ENCODE measurements at places on chromosomes 11 and 22.
A peak's percentile ranks its signal among the peaks of the same experiment; 100 is the strongest.

DNA sequence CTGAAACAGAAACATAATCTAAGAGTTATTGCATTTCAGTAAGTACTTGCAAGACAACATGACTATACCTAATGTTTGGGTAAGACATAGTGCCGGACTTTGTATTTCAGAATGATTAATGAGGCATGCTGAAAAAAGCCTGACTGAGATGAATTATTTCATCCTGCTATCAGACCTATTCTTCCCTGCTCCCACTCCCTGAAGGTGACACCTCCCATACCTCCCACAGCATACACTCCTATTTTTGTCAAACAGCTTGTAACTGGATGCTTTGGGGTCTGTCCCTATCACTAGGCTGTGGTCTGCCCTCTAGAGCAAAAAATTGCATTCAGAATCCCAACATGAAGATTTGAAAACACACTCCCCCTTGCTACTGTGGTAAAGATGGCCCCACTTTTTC lies 10.9 kb upstream of the SCN3B start:
- DNase-seq = no peak

GRCh38 chr11:67230886-67231285 lies 35.4 kb upstream of the GRK2 start:
- DNase-seq = no peak

DNA sequence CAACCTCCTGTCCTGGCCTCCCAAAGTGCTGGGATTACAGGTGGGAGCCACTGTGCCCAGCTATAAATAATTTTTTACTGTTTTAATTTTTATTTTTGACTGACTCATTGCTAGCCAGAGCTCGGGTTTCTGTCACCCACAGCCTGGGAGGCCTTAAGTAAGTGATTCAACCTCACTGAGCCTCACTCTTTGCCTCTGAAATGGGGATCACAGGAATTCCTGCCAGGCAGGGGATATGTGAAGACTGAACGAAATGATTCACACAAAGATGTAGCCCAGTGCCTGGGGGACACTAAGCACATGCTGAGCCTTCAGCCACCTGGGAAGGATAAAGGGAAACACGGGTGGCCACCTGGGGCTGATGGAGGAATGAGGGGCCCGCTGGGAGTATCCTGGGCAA lies 3.8 kb upstream of the LRRC74B start:
- DNase-seq = no peak

GRCh38 chr11:102332611-102332994 lies 14.4 kb upstream of the BIRC2 start:
- no peak for DNase-seq

DNA sequence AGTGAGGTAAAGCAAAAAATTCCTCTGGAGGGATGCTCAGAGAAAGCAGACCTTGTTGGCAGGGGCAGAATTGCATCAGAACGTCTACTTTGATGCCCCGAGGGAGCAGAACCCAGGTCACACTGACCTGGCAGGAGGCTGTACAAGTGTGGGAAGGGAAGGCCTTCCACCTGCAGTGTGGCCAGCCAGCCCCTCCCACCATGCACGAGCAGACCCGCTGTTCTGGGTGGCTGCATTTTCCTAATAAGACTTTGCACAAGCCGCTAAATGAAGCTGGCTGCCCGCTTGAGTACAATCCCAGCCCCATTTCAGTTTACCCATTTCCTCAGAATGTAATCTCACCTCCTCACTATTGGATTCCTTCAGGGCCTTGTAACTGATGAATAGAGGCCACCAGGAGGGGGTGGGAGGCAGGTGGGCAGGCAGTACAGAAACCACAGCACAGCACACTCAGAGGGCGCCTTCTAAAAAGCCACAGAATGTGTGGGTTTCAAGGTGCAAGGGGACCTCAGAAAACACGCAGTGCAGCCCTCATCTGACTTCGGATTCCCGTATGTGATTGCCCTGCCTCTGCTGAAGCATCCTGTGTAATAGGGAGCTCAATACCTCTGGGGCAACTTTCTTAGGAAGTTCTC lies 316.6 kb downstream of the OPCML start:
- DNase-seq = no peak

DNA sequence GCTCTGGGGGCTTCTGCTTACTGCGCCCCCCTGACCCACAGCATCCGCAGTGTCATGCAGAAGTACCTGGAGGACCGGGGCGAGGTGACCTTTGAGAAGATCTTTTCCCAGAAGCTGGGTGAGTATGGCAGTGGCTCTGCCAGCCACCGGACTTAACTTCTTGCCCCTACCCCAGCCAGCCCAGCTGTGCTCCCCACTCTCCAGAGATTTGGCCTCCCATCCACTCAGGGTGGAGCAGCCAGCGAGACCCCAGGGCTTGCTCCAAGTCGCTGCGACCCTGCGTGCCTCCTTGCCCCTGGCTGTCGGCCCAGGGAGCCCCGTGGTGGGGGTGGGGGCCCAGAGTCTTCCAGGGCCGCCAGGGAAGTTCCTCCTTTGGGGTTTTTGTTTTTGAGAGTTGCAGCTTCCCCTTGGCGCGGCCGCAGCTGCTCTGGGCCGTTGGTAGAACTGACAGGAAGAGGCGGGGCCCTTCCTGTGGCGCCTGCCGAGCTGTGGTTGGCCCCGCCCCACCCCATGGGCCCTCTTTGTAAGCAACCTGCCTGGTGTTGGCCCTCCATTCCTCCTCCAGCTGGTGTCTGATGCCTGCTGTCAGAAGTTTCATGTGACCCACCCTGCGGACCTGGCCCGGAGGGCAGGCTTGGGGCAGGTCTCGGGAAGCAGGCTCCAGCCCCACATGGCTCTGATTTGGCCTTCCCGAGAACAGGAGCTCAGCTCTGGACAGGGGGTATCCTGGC lies 11.1 kb downstream of the GRK2 start:
- peak; percentile 94 for DNase-seq

DNA sequence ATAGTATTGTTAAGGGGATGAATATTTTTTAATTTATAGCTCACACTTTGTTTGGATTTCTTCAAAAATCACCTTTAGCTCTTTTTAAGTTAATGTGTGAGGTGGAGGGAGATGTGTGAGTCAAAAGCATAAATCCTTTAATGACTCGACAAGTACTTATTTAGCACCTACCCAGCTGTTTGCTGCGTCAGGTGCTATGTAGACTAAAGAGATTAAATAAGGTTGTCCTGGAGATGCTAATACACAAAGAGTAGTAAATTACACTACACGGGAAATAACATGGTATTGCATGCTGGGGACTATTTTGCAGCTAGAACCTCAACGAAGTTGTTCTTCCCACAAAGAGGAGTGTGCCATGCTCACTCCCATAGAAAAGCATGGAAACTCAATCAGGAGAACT lies 583.3 kb upstream of the TENM4 start:
- DNase-seq = no peak

- no peak for DNase-seq
Observed at GRCh38 chr11:67317888-67318555, 14.7 kb downstream of the SSH3 start.

DNA sequence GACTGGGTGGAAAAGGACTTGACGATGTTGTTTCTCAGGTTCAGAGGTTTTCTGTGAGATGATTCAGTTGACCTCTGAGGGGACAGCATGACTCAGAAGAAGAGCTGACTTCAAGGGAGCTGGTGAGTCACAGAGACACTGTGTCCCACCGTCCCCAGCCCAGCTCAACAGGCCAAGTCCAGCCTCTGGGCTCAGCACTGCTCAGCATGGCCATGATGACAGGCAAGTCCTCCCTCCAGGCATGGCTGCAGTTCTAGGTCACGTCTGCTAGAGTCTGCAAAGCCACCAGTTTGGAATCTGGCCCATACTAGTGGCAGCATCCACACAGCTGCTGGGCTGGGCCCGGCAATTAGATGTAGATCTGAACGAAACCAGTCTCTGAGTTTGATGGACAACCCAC lies 12.9 kb downstream of the TRIM29 start:
- DNase-seq = no peak

DNA sequence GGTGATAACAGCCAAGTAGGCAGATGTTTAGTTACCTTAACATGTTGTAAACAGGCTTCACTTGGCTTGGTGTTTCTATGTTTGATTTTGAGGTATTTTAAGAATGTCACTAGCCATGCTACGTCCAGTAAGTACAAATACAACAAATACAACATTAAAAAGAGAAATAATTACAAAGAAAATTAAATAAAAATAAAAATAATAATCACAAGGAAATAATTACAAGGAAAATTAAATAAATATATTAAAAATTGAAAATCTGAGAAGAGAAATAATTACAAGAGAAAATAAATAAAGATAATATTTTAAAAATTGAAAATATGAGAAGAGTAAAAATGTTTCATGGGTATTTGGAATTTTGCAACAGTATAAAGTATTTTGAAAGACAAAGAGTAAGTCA lies 103.9 kb downstream of the GUCY1A2 start:
- no peak for DNase-seq

DNA sequence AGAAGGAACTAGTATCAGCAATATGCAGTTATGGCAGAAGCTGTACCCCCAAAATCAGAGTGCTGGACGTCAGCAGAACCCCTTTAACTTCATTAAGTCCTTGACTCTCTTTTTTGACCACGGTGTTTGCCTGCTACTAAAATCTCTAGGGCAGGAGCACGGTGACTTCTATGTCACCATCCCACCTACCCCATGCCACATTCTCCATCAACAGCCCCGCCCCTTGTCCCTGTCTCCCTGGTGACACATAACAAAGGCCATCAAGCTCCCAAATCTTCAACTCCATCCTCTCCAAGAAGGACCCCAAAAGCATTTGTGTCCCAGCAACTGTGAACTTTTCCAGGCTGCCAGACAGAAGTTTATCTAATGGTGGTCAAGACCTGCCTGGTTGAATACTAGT lies 894 bp downstream of the ADA2 start:
- no peak for DNase-seq

- no peak for DNase-seq
Observed at GRCh38 chr22:41544671-41545476, 604 bp upstream of the POLR3H start.

GRCh38 chr11:2101171-2101675 lies 38.0 kb downstream of the IGF2 start:
- DNase-seq = no peak

DNA sequence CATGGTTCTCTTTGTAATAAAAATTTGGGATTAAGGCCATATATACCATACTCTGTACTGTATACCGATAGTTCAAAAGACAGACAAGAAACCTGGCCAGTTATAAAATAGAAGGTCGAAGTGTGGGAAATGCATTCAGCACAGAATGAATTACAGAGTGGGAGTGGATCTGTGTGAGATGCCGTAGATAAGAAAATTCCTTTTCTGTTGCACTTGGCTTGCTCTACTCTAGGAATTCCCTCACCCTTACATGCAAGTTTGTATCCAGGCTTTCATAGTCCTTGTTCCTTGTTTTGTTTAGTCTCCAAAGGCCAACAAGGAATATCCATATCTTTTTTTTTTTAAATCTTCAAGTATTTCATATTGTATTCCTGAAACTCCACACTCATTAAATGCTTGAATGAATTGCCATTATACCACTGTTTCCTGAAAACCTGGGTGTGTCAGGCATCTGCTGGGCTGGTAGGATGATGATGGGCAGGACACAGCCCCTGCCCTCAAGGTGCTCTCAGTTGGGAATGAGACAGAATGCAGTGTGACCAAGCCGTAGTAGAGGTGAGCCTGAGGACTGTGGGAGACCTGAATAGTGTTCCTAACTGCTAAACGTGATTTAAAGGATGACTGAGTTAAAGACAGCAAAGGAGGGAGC lies 53.5 kb downstream of the TEAD1 start:
- no peak for DNase-seq

DNA sequence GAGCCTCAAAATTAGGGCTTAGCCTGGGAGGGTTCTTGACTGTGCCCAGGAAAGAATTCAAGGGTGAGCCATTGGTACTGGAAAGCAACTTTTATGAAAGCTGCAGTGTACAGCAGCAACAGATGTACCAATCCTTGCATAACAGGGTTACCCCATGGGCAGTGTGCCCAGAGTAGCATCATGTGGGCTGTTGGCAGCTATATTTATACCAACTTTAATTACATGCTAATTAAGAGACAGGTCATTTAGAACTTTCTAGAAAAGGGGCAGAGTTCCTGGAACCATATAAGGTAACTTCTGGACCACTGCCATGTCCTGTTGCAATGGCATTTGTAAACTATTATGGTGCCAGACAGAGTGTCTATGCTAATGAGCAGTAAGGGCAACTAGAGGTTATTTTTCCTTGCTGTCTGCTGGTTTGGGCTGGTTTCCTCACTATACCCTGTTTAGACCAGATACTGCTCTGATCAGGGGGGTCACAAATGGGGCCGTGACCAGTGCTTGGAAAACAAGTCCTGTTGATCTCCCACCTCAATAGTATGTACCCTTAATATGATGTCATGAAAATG lies 1120.5 kb upstream of the RAG2 start:
- no peak for DNase-seq

GRCh38 chr11:84642500-84642899 lies 984.6 kb downstream of the DLG2 start:
- DNase-seq = no peak

GRCh38 chr22:36465232-36466021 lies 16.0 kb downstream of the TXN2 start:
- peak; percentile 4 for DNase-seq

GRCh38 chr11:129061492-129062230 lies 119.0 kb upstream of the TP53AIP1 start:
- DNase-seq = no peak

Data from GM20000 (cell line).